ENCODE measurements at places on chromosomes 1 and 21. TPM values are rescaled to one million over a fixed set of nuclear protein-coding genes. Genes with fewer than 3 reads are reported as not detected.

TLCD4 gene
- 1.2 TPM for total RNA-seq

NHLH1 gene
- total RNA-seq = 0.20 TPM

OR14K1 gene
- not detected for total RNA-seq

FMO5 gene
- 1.8 TPM for total RNA-seq

TRIM63 gene
- not detected for total RNA-seq

RYR2 gene
- not detected for total RNA-seq

FAM151A gene
- total RNA-seq = not detected

CBS gene
- total RNA-seq = 27.9 TPM

Measured in subcutaneous preadipocyte (primary cell).